ENCODE measurements at places on chromosomes 7 and 10.

GRCh38 chr7:157575777-157576176 lies 239.0 kb downstream of the DNAJB6 start:
- DNase-seq = no peak

DNA sequence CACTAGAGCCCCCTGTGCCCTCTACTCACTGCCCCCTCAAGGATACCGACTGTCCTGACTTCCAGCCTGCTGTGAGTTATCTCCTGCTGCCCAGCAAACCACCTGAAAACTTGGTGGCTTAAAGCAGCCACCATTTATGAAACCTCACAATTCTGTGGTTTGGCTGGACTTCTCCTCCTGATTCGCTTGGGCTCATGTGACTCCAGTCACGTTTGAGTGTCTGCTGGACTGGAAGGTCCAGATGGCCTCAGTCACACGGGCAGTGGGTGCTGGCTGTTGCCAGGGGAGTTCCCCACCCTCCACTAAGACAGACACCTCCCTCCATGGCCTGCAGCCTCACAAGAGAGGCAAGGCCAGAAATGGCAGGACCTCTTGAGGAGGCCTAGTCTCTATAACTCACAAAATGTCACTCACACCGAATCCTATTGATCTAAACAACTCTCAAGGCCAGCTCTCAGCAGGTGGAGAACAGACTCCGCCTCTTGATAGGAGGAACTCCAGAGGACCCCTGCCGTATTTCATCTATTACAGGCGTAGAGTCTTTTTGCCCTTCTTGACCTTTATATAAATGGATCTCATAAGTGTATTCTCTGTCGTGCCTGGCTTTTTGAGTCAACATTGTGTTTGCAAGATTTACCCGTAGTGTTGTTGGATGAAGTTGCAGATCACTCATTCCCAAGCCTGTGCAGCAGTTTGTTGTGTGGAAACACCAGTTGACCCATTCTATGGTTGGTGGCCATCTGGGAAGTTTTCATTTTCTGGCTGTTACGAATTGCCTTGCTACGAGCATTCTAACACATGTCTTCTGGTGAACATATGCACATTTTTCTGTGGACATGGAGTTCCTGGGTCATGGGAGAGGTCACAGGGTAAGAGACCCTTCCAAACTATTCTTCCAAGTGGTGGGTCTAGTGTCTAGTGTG lies 48.3 kb downstream of the ZMIZ1 start:
- no peak for DNase-seq

- no peak for DNase-seq
Measured at GRCh38 chr7:96300502-96300901, 21.4 kb downstream of the SLC25A13 start.

DNA sequence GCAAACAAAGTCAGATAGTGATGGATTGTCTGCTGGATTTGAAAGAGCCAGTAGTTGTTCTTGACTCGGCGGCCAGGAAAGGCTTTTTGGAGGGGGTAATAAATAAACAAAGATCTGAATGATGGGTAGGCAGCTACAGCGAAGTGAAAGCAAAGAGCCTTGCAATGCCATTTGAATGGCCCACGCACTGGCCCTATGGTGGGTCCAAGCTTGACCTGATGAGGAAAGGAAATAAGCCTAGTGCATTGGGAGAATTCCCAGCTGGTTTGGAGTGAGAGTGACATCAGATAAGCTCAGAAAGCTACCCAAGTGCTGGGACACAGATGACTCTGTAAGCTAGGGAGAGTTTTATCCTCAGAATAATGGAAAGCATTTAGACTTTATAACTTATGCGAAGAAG lies 365.2 kb downstream of the PLXDC2 start:
- no peak for DNase-seq

DNA sequence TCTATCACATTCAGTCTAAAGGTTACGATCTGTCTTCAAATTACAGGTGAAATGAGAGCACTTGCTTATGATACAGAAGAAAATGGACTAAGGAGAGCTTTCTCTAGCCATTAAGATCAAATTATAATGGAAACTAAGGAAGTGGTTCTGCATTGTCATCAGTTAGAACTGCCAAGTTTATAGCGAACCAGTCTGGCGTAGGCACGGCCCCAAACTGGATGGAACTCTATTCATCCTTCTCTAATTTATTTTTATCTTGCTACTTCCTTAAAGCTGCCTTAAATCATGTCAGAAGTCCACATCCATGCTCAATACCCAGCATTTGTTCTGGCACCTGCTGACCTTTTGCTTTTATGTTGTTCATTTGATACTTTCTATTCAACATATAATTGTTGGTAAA lies 63.7 kb upstream of the APBB1IP start:
- DNase-seq = no peak

DNA sequence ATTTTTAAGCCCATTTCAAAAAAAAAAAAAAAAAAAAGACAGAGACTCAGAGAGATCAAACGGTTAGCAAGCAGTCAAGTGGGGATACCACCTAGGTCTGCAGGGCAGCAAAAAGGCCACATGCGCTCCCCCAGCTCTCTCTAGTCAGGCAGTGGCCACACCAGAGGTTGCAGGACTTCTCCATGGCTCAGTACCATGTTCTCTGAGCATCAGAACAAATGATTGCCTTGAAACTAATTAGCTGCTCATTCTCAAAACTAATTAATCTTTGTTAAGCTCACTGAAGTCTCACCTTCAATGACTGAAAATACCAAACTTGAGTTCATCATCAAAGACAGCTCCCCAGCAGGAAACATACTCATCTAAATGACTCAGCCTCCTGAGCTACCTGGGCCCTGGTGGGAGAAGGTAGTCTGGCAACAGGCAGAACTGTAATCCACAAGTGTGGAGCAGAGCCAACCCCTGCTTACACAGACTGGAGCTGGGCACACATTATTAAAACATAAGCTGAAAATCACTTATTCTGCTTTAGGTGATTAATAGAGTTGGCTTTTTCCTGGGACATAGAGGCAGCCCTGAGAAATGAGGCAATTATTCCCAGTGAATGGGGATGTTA lies 319.6 kb downstream of the GRID1 start:
- DNase-seq = peak; percentile 14

DNA sequence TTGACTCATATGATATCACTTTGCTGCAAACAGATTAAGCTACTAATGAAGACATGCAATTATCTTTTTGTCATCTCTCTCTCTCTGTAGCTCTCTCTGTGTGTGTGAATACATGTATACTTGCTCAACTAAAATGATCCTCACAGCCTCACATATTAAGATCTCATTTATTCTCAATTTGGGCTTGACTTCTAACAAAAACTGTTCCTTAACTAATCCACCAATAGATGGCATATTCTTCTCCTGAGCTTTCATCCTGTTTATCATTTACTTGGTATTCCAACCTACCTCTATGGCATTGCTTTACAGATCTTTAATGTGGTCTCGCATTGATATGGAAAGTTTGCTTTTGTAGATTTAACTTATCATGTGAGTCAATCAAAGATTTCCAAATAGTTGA lies 540.4 kb downstream of the CNTNAP2 start:
- no peak for DNase-seq

DNA sequence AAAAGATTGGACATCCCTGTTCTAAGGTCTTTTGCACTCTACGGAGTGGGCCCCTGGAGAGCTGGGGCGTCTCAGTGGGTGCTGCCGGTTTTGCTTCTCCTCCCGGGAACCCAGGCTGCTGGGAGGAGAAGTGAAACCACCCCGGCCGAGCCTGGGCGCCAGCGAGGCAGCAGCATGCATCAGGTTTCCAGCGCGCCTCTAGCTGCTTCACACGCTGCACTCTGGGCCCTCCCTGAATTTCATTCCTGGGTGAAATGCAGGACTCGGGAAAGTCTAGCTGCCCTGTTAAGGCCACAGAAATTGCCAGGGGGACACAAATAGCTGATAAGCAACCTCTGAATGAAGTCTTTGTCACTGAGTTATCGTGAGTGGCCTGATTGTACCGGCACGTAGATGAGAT lies 127.4 kb downstream of the TRRAP start:
- no peak for DNase-seq

All from CD4-positive, alpha-beta T cell treated with Interleukin-4 for 4 hours (primary cell).